Ammon's horn (tissue), 1 donor: ENCODE measurements at places on chromosomes 7 and 10.

GRCh38 chr10:72277340-72277995 is 3.7 kb downstream of the DDIT4 start:
- DNase-seq, result no peak

GRCh38 chr10:27819781-27820531 is 74.3 kb upstream of the MKX start:
- no peak for DNase-seq

- no peak for DNase-seq
Measured at GRCh38 chr7:158247758-158248487, 339.7 kb downstream of the PTPRN2 start.

DNA sequence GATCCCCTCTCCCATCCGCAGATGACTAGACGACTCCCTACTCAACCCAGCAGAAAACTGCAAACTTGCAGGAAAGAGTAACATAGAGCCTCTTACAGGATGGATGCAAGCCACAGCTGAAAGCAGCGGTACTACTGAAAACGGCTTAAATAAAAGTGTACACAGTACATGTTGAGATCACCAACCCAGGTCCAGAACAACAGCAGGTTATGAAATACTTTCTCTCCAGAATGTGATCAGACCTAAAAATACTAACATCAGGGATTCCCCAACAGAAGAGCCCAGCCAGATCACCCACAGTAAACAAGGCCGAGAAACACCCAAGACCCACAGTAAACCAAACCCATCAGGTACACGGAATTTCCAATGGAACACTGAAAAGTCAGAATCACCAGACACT is 13.2 kb downstream of the ATE1 start:
- no peak for DNase-seq

GRCh38 chr10:70621503-70622078 is 19.1 kb upstream of the PRF1 start:
- DNase-seq, result no peak

DNA sequence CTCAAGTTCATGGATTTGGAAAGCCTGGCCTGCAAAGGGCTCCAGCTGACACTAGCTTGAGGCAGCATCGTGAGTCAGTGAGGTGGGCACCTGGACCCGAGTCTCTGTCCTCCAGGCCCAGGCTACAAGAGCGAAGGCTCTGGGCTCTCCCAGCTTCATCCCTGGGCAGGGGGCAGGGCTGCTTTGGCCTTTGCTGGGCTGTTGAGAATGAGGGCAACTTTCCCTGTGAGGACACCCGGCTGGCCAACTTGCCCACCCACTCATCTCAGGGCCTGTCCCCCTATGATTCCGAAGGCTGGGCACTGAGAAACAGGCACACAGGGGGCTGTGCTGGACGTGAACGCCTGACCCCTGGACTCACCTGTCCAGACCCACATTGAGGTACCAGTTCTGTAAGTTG is 24.4 kb downstream of the LDB3 start:
- no peak for DNase-seq

DNA sequence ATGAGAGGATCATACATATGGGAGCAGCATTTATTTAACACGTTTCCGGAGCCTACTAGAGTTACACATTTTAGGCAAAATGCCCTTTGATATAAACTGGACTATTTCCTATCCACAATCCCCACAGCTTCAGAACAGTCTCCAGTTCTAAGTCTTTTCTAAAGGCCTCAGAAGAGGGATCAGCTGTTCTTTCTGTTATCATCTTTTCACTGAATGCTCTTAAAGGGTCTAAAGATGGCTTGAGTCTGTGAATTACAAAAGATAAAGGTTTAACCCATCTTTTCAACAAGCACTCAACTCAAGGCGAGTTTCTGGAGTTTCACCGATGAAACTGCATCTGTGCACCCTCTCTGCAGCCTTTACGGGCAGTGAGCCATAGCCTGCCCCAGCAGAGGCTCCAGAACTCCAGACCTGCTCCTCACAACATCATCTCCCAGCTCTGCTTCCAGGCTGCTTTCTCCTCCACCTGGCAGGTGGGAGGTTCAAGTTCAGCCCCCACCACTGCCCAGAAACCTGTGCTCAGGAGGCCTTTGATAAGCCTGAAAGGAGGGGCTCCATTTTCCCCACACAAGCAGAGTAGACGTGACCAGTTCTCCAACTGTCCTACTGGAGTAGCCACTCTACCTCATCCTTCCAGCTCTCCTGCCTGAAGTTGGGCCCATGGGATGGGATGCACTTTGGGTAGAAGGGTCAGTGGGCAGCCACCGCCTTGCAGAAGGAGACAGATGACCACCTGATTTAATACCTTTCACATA is 53.4 kb downstream of the HSPA12A start:
- no peak for DNase-seq

- no peak for DNase-seq
Measured at GRCh38 chr7:34780546-34780945, 122.5 kb downstream of the NPSR1 start.

DNA sequence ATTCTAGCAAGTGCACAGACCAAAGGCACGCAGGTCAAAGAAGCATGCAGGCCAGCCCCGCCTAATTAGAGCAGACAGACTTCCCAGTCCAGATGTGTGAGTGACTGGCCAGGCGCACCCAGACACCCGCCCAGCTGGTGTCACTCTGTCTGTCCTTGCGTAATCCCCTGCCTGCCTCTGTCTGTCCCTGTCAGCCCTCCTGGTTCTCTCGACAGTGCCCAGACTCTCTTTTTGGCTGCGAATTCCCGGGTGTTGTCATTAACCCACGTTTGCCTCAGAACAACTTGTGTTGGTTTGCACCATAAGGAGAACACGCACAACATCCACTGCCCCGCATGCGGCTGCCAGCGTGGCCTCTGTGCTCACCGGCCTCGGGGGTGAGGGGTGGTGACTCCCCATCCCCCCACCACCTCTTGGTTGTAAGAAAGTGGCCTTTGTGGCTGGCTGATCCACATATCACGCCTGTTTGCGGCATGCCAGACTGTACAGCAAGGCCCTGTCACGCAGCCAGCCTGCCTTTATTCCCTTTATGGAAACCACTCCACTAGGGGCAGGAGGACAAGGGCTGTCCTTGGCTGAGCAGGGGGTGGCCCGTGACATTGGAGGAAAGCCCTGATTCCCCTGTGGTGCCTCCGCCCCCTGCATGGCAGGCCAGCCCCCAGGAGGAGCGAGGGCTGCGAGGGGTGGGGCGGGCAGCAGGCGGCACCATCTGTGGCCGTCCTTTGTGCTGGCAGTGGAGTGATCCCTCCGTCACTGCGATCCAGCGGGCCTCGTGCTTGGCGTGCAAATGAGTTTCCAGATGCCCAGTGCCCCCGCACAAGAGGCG is 72.8 kb upstream of the PPIF start:
- DNase-seq, result peak; percentile 98
